ENCODE measurements at places on chromosomes 12 and 14.

GRCh38 chr12:119528241-119528640 lies 65.3 kb upstream of the TMEM233 start:
- DNase-seq, result no peak

GRCh38 chr12:123089631-123090353 lies 61.1 kb downstream of the PITPNM2 start:
- no peak for DNase-seq

GRCh38 chr14:105200641-105201040 lies 19.5 kb upstream of the NUDT14 start:
- no peak for DNase-seq

DNA sequence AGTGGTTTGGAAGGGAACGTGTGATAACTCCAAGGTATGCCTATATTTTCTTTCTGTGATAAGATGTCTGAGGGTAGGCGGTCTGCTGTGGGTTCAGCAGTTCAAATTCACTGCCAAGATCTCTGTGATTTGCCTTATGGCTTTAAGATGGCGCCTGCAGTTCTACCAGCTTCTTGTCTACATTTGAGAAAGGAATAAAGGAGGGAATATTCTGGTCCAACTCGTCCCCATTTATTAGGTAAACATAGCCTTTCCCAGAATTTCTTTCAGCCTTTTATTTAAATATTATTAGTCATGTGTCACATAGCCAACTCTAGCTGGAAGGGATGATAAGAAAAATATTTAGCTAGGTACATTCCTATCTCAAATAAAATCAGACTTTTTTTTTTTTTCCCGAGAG lies 48.8 kb downstream of the KCNJ8 start:
- no peak for DNase-seq

DNA sequence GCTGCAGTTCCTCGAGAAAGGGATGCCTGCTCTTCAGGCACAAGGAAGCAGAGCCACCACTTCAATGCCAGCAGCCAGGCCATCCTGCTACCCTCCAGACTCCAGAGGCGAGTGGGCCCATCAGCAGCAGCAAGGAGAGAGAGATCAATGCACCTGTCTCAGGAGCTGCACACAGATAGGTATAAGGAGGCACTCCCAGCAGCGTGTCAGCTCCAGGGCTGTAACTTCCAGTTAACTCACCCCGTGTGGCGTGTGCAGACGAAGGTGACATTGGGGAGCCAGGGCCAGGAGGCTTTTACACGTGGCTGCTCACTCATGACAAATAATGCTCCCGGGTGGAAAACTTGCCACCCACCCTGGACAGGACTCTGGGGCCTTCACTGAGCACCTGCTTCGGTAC lies 24.2 kb downstream of the GALNT16 start:
- no peak for DNase-seq

- no peak for DNase-seq
Observed at GRCh38 chr14:22412926-22413411, 176.1 kb downstream of the DAD1 start.

DNA sequence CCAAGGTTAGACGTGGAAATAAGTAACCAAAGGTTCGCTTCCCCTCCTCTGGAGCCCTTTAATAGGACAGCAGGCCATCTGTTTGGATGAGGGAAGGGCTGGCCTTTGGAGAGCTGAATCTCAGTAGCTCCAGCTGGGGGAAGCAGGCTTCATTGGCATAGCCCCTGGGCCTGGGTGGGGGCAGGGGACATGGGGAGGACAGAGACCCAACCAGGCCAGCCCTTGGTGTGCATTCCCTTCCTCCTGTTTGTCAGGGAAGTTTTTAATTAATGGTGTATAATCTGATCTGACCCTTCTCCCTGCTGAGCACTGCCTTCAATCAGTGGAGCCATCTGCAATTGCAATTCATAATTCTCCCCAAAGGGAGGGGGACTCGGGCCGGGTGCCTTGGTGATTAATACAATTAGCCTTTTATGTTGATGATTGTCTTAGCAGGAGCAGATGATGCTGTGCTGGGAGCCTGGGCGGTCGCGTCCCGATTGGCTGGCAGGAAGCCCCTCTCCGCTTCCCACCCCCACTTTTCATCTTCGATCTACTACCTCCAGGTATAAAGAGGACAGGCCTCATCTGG lies 6.4 kb downstream of the AQP6 start:
- DNase-seq, result no peak

GRCh38 chr12:11685716-11686115 lies 36.2 kb downstream of the ETV6 start:
- DNase-seq, result no peak

DNA sequence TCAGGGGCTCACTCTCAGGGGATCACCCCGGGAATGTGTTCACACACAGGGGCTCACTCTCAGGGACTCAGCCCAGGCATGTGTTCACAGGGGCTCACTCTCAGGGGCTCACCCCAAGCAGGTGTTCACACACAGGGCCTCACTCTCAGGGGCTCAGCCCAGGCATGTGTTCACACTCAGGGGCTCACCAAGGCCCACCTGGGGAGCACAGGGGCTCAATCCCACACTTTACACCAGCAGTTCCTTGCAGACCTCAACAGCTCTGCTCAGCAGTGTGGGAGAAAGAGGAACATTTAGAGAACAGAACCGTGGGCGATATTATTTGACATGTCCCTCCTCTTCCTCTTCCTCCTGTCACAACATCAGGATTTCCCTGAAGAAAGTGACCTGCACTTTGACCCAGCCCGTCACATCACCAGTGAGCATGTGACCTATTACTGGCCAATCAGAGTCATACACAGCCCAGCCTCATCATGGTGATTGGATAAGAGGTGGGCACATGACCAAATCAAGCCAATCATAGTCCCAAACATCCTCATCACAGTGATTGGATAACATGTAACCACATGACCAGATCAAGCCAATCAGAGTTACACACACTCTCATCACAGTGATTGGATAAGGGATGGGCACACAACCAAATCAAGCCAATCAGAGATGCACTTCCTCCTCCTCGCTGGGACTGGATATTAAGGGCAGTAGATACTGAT lies 359.4 kb upstream of the SFSWAP start:
- DNase-seq, result no peak

DNA sequence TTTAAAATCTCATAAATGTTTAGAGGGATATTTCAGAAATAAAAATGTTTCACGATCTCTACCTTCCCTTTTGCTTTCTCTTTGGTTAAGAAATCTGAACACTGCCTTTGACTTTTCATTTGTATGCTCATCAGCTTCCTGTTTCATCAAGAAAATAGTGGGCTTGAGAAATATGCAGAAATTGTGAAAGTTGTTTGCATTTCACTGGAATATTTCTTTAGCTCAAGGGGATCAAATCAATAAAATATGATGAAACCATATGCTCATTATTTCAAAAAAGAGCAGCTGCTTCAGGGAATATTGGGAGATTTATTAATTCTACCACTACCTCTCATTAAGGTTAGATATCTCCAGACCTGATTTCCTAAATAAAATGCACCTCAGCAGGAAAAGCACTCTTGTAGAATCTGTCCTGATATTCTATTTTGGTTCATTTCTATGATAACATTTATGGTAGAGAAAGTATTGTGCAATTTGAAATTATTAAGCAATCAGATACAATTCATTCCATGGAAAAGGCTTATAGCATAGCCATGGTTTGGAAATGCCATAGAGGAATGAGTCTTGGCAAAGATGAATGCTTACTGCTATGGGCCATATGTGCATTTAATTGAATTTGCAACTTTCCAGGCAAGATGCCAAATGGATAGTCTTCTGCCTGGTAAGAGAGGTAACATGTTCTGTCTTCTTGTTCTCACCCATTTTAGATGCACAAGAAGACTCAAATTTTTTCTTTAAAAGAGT lies 212.6 kb upstream of the SLC16A7 start:
- DNase-seq, result no peak

GRCh38 chr12:52686063-52686462 lies 5.9 kb upstream of the KRT1 start:
- DNase-seq, result no peak

DNA sequence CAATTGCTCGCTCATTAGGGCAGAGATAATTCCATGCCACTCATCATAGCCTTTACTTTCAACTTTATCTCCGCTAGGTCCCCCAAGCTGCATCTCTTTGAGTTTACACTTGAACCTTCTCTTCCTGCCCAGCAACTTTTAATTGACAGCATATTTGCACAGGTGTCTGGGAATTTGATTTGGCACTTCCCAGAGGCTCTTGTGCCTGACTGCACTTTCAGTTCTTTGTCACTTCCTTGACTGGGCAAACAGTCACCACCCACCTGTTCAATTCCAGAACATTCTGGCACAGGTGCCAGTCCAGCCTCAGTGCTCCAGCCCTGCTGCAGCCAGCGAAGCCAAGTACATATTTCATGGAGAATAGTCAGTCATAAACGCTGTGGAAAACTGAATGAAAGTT lies 110.1 kb upstream of the LRIG3 start:
- DNase-seq, result no peak

DNA sequence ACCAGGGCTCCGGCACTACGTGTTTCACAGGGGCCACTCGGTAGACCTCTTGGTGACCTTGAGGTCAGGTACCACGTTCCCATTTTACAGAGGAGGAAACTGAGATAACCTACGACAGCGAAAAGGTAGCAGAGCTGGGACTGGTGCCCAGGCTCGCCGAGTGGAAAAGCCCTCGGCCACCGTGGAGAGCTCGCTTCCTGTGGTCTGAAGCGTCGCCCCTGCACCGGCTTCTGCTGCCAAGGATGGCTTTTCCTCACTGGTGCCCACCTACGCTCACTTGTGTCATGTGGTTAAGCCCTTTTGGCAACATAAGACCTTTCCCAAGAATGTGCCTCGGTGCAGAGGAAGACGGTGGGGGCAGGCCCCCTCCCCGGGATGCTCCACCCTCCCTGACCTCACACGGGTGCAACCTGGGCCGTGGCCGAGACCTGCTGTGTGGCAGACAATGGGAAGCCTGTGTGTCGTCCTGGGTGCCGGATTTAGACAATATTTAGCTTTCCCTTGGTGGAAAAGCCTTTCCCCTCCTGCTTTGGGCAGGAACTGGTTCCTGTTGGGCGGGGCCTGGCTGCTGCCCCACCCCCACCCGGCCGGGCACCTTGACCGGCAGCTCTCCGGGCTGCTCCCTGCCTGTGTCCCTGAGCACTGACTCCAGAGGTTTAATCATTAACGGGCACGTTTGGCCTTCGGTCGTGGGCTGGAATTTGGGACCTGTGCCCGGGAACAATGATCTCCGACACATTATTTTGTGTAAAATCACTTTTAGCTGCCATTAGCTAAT lies 32.4 kb upstream of the PPP1R13B start:
- DNase-seq, result no peak

- DNase-seq, result no peak
Observed at GRCh38 chr14:92514844-92515514, 1.4 kb downstream of the RIN3 start.

GRCh38 chr14:68104518-68104917 lies 284.9 kb downstream of the RAD51B start:
- DNase-seq, result no peak

DNA sequence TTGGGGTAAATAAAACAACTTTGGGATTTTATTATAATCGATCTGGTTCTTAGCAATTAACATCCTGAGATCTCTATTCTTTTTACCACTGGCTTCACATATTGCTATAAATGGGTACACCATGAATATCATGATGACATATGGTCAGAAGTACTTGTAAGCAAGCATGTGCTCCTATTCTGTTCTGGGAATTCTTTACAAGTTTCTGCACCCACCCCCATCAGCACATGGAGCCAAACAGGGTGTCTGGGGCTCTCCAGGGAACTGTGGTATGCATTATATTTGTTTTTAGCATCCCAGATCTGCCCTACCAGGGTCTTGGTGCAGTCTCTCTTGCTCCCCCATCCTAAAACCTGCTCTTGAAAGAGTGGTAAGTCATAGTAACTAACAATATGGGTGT lies 31.3 kb downstream of the DMAC2L start:
- no peak for DNase-seq

- DNase-seq, result no peak
Observed at GRCh38 chr12:4270831-4271716, 2.5 kb upstream of the CCND2 start.

DNA sequence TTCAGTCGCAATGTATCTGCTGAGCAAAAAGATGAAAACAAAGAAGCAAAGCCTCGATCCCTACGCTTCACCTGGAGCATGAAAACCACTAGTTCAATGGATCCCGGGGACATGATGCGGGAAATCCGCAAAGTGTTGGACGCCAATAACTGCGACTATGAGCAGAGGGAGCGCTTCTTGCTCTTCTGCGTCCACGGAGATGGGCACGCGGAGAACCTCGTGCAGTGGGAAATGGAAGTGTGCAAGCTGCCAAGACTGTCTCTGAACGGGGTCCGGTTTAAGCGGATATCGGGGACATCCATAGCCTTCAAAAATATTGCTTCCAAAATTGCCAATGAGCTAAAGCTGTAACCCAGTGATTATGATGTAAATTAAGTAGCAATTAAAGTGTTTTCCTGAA lies 19.8 kb downstream of the CKB start:
- DNase-seq, result no peak

- DNase-seq, result no peak
Observed at GRCh38 chr14:94756310-94756882, 13.5 kb downstream of the GSC start.

- DNase-seq, result peak; percentile 43
Observed at GRCh38 chr12:124391340-124392261, 96.7 kb downstream of the RFLNA start.

DNA sequence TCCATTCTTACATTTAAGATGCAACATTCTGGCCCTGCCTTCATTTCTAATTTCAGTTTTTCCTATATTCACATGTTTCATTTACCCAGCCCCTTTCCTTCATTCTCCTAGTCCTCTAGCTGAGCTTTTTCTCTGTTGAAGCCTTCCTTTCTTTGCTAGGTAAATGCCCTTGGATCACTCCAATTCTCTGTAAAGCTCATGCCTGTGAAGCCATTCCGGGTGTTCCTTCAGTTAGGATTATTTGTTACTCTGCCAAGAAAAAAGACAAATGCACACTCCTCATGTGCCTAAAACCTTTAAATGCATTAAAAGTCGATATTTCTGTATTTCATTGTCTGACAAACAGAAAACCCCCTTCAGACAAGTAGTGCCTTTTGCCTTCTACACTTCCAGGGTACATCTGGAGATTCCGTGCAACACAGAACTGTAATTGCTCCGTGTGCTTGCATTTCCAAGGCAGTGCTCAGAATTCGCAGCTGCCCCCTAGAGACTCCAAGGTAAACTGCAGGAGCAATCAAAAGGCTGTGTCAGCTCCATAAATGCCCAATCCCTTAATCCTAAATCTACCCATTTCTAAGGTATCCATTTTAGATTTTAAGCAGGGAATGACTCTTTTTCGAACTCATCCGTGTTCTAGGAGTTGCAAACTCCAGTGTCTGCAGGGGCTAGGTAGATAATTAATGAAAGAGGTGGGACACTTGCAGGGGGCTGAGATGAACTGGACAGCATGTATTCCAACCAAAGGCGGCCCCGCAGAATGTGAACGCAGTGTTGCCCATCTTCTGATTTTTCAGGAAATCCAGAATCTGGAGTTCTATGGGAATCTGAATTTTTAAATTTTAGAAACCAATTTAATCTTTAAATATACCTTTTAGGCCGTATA lies 320.2 kb downstream of the GRIN2B start:
- DNase-seq, result no peak

DNA sequence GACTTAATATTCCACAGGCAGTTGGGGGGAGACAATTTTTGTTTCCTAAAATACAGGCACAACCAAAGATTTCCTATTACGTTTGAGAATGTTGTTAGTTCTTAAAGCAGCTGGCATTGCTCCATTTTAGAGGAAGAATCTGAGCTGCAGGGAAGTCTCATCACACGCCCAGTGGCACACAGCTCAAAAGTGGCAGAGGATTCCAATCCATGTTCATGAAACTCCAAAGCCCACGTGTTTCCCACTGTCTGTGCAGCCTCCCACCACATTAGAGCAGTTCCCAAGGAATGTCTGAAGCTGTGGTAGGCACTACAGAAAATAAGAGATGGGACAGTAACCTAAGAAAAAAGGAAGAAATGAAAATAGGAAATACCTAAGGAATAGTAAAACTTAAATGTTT lies 6.1 kb upstream of the IL26 start:
- DNase-seq, result no peak
